ENCODE measurements at places on chromosomes 12 and 14. TPM values are rescaled to one million over a fixed set of nuclear protein-coding genes. Genes with fewer than 3 reads are reported as not detected.
A peak's percentile ranks its signal among the peaks of the same experiment; 100 is the strongest.

DIO2 gene
- 54.0 TPM for total RNA-seq

RPS26 gene
- total RNA-seq, result 626 TPM

ARHGAP9 gene
- total RNA-seq, result 17.9 TPM

MAP3K9 gene
- total RNA-seq, result 8.1 TPM

NINJ2 gene
- 3.0 TPM for total RNA-seq

INSM2 gene
- not detected for total RNA-seq

TMPRSS12 gene
- not detected for total RNA-seq

OTOGL gene
- 0.04 TPM for total RNA-seq

MGAT4C gene
- total RNA-seq, result under 0.01 TPM

RHNO1 gene
- total RNA-seq, result 17.6 TPM

CLEC1B gene
- not detected for total RNA-seq

DNA sequence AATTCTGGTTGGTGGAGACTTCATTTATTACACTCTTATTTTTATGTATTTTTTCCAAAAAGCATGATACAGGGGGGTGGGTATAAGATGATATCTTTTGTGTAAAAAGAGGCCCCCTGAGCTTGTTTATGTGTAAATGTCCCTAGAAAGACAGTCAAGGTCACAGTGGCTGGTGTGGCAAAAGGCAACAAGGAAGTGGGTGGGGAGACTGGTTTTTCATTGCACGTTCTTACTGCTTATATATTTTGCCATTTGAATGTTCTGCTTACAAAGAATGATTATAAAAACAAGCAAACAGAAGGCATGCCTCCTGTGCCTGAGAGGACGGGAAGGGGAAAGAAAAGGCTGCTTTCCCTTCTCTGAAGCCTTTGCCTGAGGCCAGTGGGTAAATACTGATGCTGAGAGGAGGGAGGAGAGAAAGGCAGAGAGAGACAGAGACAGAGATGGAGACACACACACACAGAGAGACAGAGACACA lies 24.1 kb upstream of the ADIPOR2 start:
- peak overlapping the region; percentile 53 for H3K27ac ChIP-seq
- no peak overlapping the region for H3K4me3 ChIP-seq
- H3K4me1 ChIP-seq, result peaks cover 3% of the 10 kb centered on the region
- DNase-seq, result no peak
- H3K36me3 ChIP-seq, result no peaks in the 10 kb centered on the region

- H3K27ac ChIP-seq, result peak overlapping the region; percentile 14
- H3K27me3 ChIP-seq, result no peaks in the 10 kb centered on the region
- no peak overlapping the region for H3K4me3 ChIP-seq
- no peaks in the 10 kb centered on the region for H3K36me3 ChIP-seq
Measured at GRCh38 chr14:50957296-50957695, 13.0 kb upstream of the PYGL start.

- no peaks in the 10 kb centered on the region for H3K36me3 ChIP-seq
- H3K4me3 ChIP-seq, result no peak overlapping the region
- H3K27me3 ChIP-seq, result no peaks in the 10 kb centered on the region
Measured at GRCh38 chr12:130977743-130978095, 24.0 kb downstream of the ADGRD1 start.

- peaks cover 3% of the 10 kb centered on the region for H3K4me1 ChIP-seq
- no peak overlapping the region for H3K4me3 ChIP-seq
- no peak overlapping the region for H3K27ac ChIP-seq
Measured at GRCh38 chr14:63051301-63051700, 6.0 kb upstream of the KCNH5 start.

DNA sequence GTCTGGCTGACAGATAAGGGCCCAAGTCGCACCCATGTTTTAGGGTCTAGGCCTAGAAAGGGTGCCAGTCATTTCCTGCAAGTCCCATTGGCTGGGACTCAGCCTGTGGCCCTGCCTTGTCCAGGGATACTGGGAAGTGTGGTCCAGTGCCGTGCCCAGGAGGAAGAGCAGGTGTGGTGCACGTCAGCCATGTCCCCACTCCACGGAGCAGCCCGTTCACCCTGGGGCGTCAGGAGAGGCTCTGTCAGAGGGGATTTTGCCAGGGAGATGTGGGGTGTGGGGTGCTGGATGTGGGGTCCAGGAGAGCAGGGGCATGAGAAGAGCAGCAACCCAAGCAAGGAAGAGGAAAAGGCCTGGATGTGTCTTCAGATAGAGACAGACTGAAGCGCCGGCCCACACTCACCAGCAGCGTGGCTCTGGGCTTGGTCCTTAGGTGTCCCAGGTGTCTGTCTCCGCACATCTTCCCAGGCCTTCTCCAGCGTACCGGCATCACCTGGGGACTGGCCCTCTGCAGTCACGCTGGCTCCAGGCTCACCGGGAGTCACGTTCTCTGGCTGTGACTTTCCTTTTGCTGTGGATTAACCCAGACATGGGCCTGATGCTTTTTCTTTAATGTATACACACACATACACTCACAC lies 138.2 kb downstream of the CACNA1C start:
- no peaks in the 10 kb centered on the region for H3K27me3 ChIP-seq
- no peaks in the 10 kb centered on the region for H3K4me1 ChIP-seq
- no peaks in the 10 kb centered on the region for H3K36me3 ChIP-seq
- DNase-seq, result no peak

GRCh38 chr12:50353404-50353803 lies 43.0 kb downstream of the FAM186A start:
- no peaks in the 10 kb centered on the region for H3K36me3 ChIP-seq
- no peak overlapping the region for H3K27ac ChIP-seq

DNA sequence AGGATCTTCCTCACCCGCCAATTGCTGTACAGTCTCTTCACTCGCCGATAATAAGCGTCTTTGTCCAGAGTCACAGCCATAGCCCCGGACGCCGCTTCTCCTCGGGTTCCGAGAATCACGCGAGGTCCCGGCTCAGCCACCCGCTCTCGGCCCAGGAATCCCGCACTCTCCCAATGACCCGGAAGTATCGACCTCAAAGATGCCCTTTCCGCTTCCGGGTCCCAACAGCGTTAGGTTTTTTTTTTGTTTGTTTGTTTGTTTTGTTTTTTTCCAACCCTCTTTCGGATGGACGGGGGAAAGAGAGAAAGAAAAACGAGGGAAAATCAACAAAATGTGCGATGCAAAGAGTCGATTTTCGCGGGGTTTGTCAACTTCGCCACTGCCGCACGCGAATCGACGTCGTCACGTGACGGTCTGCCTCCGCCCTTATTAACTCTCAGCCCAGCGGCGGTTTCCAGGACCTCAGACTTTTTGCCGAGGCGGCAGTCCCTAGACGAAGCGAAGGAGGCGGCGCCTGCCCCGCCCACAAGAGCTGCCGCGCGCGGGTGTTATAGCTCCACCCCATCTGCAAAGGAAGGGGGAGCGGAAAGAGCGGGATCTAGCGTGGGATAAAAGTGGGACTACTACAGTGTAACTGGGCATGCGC lies at the start of gene SUPT16H:
TSS of gene SUPT16H (minus strand) at position 172 of the 646 bp plus-strand sequence. CDS start at position 80, 92 bp downstream.
- peaks cover 13% of the 10 kb centered on the region for H3K36me3 ChIP-seq
- H3K27ac ChIP-seq, result peak within 1 kb of the TSS; percentile 91

- H3K27me3 ChIP-seq, result no peaks in the 10 kb centered on the region
- H3K27ac ChIP-seq, result no peak overlapping the region
- H3K4me3 ChIP-seq, result no peak overlapping the region
- H3K4me1 ChIP-seq, result peaks cover 7% of the 10 kb centered on the region
- H3K36me3 ChIP-seq, result no peaks in the 10 kb centered on the region
Measured at GRCh38 chr12:121649322-121649721, 20.1 kb downstream of the MORN3 start.

- H3K36me3 ChIP-seq, result peaks cover 76% of the 10 kb centered on the region
- no peak for DNase-seq
- peaks cover 24% of the 10 kb centered on the region for H3K4me1 ChIP-seq
- H3K27ac ChIP-seq, result no peak overlapping the region
- no peak overlapping the region for H3K4me3 ChIP-seq
Measured at GRCh38 chr12:113302886-113303640, 31.8 kb downstream of the SLC8B1 start.

DNA sequence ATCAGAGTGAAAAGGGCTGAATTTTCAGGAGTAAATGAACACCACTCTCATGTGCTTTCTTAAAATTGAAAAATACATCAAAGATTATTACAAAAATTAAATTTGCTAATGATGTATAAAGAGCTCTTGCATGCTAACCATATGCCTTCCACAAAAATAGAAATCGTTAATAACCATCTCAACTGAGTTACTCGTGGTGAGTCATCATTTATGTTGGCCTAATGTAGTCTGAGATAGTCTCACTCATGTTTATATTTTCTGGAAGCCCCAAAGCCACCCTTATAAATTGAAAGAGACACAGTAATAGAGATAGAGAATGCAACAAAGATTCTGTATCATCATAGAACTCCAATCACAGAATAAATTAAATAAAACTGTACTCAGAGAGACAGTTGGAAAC lies 131.2 kb downstream of the KCNH5 start:
- DNase-seq, result no peak
- no peaks in the 10 kb centered on the region for H3K27me3 ChIP-seq
- H3K36me3 ChIP-seq, result no peaks in the 10 kb centered on the region
- no peaks in the 10 kb centered on the region for H3K4me1 ChIP-seq
- no peak overlapping the region for H3K4me3 ChIP-seq
- H3K27ac ChIP-seq, result no peak overlapping the region

DNA sequence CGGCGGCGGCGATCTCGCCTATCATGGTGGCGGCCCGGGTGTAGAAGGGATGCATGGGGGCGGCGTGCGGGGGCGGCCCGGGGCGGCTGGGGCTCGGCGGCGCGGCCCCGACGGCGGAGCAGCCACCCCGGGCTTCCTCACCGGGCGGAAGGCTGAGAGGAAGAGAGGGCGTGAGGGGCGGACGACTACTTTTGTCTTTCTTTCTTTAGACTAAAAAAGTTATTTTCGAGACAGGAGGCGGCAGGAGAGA lies 240 bp downstream of the BTG1 start:
- no peaks in the 10 kb centered on the region for H3K27me3 ChIP-seq
- DNase-seq, result no peak
- peak overlapping the region; percentile 83 for H3K4me3 ChIP-seq
- H3K27ac ChIP-seq, result peak overlapping the region; percentile 98

GRCh38 chr12:16763901-16764300 lies 157.9 kb upstream of the LMO3 start:
- no peak for DNase-seq
- H3K4me3 ChIP-seq, result no peak overlapping the region
- H3K27ac ChIP-seq, result no peak overlapping the region
- no peaks in the 10 kb centered on the region for H3K27me3 ChIP-seq
- H3K4me1 ChIP-seq, result no peaks in the 10 kb centered on the region

DNA sequence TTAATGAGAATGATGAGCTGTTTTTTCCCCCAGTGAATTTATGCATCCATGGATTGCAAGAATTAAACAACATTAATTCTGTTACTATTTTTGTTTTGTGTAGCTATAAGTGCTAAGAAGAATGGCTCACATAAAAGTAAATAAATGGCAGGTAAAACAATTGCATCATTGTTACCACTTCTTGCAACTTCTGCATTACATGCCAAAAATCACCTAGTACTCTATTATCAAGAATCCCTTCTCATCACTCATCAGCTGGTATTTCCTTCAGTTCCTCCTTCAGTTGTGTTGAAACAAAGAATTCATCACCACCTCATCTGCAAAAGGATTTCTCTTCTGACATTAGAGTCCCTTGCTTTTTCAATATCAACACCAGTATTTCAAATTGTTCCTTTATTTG lies 773 bp downstream of the A2M start:
- peak overlapping the region; percentile 4 for H3K27ac ChIP-seq
- H3K4me3 ChIP-seq, result peak overlapping the region; percentile 50
- no peak for DNase-seq
- no peaks in the 10 kb centered on the region for H3K36me3 ChIP-seq

DNA sequence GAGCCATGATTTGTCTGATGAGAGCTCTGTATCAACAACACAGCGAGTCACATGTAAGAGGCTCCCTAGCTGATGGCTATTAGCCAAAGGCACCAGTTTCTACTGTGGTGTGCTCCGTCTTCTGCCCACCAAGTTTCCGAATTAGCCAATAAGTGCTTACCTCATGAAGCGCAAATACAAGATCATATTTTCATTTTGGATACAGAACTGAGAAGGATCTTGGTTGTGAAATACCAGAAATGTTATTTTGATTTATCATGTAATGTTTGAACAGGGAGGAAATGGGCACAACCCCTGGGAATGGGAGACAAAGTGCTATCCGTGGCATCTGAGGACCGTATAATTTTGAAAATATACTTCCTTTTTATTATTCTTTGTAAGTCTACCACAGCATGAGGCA lies 234.3 kb downstream of the DACT1 start:
- H3K27me3 ChIP-seq, result no peaks in the 10 kb centered on the region
- no peak overlapping the region for H3K4me3 ChIP-seq
- no peak overlapping the region for H3K27ac ChIP-seq
- no peak for DNase-seq
- no peaks in the 10 kb centered on the region for H3K36me3 ChIP-seq

- H3K4me1 ChIP-seq, result peaks cover 3% of the 10 kb centered on the region
- H3K36me3 ChIP-seq, result no peaks in the 10 kb centered on the region
- no peak for DNase-seq
- no peak overlapping the region for H3K27ac ChIP-seq
- no peak overlapping the region for H3K4me3 ChIP-seq
- H3K27me3 ChIP-seq, result no peaks in the 10 kb centered on the region
Measured at GRCh38 chr12:46722394-46723185, 103.2 kb downstream of the SLC38A4 start.

DNA sequence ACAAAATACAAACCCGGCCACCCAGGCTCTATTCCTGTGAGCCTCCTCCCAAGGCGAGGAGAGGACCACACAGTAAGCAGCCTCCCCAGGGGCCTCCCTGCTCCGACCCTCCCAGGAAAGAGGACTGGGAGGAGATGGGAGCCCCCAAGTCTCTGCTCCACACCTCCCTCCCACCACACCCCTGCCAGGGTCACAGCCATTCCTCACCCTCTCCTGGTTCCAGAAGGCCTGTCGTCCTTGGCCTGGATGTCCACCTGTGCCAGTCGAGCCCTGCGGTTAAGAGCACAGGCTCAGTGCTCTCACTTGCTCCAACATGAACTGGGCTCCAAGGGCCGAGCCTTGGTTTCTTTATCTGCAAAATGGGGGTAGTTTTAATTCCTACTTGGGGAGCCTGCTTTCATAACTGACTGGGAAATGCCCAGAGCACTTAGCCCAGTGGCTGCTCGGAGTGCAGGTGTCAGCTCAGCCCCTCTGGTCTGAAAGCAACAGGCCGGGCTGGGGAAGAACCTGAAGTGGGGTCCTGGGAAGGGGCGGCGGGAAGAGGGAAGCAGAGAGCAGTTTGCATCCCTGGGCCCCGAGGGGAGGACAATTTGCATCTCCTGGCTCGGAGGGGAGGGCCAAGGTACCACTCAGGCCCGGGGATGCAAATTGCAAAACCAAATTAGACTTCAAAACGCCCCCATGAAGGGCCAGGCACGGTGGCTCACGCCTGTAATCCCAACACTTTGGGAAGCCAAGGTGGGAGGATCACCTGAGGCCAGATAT lies 23.6 kb downstream of the TCHP start:
- no peak overlapping the region for H3K27ac ChIP-seq
- no peak for DNase-seq
- H3K4me1 ChIP-seq, result no peaks in the 10 kb centered on the region
- no peak overlapping the region for H3K4me3 ChIP-seq
- peaks cover 60% of the 10 kb centered on the region for H3K36me3 ChIP-seq

GRCh38 chr12:3881281-3881950 lies 8.2 kb upstream of the PARP11 start:
- H3K4me1 ChIP-seq, result peaks cover 12% of the 10 kb centered on the region
- H3K27ac ChIP-seq, result no peak overlapping the region

DNA sequence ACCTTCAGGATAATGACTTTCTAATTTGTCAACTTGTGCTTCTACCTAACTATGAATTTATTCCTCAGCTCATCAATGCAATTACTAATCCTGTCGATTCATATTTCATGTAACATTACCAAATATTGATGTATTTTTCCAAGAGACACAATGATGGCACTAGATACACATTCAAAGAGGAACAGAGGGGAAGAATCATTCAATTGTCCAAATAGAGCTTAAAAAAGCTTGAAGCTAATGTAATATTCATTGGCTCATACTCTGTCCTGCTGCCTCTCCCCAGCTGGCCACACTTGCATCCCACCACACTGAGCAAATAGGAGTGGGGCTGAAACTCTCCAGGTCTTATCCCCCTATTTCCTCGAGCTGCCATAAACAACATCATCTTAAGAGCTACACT lies 9.3 kb downstream of the TESPA1 start:
- H3K36me3 ChIP-seq, result no peaks in the 10 kb centered on the region
- no peak overlapping the region for H3K27ac ChIP-seq
- H3K27me3 ChIP-seq, result no peaks in the 10 kb centered on the region
- H3K4me1 ChIP-seq, result no peaks in the 10 kb centered on the region
